Left lobe of liver (tissue), 2 donors: ENCODE measurements at places on chromosomes 16 and 17. TPM values are rescaled to one million over a fixed set of nuclear protein-coding genes. Genes with fewer than 3 reads are reported as not detected.

The NUP93 gene
- 13.2 TPM for total RNA-seq

The NAGS gene
- 51.3 TPM for total RNA-seq

The SERPINF2 gene
- total RNA-seq, result 1,138 TPM

The KRT16 gene
- total RNA-seq, result not detected

The KRT36 gene
- not detected for total RNA-seq

The ACSM3 gene
- 70.8 TPM for total RNA-seq

The TAC4 gene
- total RNA-seq, result not detected

The PSMC5 gene
- total RNA-seq, result 67.0 TPM

GRCh38 chr17:44906010-44906646 lies 6.9 kb upstream of the EFTUD2 start:
- no peak for DNase-seq

DNA sequence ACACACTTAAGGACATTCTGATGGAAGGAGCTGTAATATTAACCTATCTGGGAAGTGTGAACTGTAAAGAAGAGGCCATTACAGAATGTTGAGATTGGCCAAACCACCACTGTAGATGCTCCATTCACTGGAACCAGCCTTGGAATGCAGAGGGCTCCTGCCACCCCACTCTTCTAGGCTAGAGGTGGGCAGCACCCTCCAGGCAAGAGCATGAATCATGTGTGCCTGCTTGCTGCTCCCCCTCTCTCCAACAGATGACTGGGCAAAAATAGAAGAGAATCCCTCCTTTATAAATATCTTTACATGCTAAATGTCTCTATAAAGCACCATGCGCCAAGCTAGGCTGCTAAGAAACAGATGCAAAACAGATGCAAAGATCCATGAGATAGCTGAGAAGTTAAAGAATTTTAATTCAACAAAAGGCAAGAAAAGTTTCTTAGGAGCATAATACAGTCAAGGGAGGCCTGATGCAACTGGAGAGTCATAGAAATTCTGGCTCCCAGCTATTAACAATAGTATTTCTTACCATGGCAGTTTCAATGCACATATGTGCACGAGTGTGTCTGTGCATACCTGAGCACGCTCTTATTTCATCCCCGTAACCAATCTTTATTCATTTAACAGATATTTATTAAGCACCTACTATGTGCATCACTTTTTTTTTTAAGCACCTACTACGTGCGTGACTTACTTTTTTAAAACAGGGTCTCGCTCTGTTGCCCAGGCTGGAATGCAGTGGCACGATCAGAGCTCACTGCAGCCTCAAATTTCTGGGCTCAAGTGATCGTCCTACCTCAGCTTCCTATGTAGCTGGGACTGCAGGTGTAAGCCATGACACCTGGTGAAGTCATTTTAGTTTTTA lies 53.6 kb downstream of the GRIN2A start:
- no peak for DNase-seq

DNA sequence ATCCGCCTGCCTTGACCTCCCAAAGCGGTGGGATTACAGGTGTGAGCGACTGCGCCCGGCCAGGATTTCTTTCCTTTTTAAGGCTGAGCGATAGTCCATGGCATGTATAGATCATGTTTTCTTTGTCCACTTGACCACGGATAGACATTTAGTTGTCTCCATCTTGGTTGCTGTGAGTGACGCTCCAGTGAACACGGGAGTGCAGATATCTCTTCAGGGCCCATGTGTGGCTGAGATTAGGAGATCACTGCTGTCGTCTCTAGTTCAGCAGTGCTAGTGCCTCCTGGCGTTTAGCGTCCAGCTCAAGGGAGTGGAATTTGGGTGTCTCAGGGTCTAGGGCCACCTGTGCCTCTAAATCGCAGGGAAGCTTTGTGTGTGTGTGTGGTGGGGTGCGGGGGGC lies 41.5 kb downstream of the ABCC1 start:
- no peak for DNase-seq

DNA sequence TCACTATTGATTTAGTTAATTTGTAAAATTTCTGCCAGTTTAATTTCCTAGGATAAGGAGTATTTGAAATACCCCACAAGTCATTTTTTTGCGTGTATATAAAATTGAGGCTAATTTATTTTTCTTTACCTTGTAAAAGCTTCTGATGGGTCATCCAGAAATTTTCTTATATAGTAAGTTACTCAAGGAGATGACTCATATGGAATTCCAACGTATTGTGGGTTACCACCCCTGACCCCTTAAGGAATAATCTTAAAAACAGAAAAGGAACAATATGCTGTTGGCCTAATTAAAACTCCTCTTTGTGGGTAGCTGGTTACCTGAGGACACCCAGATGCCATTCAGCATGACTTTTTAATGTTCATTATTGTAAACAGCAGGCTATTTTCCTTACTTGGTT lies 13.6 kb downstream of the HEATR6 start:
- DNase-seq, result no peak

GRCh38 chr17:933312-934073 lies 46.1 kb downstream of the NXN start:
- DNase-seq, result no peak

- DNase-seq, result peak; percentile 93
These were observed 2.9 kb downstream of the ORAI3 start for GRCh38 chr16:30951750-30952149.

- DNase-seq, result no peak
These were observed 59.5 kb upstream of the LHX1 start for GRCh38 chr17:36877771-36878170.

- no peak for DNase-seq
These were observed 52.5 kb upstream of the DHX40 start for GRCh38 chr17:59512844-59513385.

DNA sequence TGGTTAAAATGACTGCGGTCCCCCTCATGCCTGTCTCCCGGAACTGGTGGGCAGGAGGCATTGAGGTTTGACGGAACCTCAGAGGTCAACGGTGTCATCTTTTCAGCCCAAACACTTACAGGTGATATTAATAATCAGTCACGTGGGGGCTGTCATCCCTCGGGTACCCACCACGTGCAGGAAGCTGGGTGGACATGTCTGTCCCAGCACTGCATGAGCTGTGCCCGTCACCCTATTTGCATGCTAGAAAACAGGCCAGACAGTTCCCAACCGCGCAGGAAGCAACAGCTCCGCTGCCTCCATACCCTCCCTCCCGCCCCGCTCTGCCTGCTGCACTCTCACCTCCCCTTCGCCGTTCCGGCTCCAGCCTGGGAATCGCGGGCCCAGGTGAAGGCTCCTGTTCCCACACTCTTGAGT lies 1.4 kb downstream of the SYNGR3 start:
- DNase-seq, result no peak

DNA sequence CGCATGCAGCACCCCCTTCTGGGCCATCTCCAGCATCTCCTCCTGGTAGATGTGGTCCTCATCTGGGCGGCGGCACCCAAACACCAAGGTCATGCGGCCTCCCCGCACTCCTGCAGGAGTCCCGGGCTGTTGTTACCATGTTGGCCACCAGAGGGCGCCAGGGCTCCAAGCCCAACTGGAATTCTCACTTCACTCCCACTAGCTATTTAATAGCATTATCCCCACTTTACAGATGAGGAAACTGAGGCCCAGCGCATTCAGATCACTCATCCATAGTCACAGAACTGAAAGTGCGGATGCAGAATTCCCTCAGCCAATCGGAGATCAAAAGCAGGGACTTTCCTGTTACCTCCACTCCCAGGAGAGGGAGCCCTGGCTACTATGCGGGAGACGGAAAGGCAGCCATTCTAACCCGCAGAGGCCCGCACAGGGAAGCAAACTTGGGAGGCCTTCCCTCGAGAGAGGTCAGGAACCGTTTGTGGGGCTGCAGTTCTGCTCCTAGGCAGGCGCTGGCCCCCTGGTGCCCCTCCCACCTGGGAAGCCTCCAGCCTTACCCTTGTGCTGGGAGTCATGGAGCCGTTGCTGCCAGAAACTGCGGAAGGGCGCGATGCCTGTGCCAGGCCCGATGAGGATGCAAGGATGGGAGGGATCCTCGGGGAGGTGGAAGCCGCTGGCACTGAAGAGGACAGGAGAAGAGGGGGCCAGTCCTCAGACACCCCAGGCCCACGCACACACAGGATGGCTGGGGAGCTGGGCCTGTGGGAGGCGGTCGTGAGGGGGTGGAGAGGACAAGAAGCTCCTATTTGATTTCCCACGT lies 40.1 kb downstream of the NOS2 start:
- peak; percentile 69 for DNase-seq

DNA sequence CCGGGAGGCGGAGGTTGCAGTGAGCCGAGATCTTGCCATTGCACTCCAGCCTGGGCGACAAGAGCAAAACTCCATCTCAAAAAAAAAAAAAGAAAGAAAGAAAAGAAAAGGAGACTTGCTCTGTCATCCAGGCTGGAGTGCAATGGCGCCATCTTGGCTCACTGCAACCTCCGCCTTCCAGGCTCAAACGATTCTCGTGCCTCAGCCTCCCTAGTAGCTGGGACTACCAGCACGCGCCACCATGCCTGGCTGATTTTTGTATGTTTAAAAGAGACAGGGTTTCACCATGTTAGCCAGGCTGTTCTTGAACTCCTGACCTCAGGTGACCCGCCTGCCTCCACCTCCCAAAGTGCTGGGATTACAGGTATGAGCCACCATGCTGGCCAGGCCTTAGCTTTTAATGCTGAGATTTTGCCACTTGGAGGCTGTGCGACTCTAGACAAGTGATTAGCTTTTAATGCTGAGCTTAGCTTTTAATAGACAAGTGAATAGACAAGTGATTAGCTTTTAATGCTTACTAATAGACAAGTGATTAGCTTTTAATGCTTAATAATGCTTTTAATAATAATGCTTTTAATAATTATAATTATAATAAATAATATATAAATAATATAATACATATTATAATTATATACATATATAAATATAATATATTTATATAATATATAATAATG lies 9.6 kb downstream of the LDAF1 start:
- DNase-seq, result no peak

DNA sequence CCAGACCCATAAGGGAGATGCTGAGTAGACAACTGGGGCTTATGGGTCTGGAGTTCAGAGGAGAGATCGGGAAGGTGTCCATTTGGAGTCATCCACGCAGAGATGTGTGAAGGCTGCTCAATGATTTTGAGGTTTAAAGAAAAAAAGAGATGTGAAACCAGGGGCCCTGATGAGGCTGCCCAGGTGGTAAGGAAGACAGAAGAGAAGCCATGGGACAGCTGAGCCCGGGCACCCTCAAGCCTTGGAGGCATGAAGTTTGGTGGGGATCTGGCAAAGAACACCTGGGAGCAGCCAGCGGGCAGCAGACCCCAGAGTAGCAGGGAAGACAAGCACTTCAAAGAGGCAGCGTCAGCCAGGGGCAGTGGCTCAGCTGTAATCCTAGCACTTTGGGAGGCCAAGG lies 20.8 kb upstream of the MYO15B start:
- no peak for DNase-seq

DNA sequence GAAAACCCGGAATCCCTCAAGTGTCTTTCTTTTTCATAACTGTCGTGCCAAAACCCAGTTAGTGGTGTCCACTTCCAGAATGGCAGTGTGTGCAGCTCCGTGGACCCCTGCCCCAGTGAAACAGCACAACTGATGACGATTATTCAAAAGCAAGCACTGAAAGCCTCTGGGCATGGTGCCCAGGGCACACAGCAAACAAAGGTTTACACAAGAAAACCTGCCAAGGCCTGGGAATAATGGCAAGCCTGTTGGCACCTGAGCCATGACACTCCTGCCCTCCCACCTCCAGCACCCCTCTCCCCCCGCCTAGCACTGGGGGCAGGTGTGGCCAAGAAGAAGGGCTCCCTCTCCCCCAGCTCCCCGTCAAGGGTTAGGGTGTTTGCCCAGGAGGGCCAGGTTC lies 2.8 kb downstream of the PKMYT1 start:
- DNase-seq, result peak; percentile 86

GRCh38 chr17:40699853-40700252 lies 3.7 kb downstream of the KRT24 start:
- DNase-seq, result no peak

DNA sequence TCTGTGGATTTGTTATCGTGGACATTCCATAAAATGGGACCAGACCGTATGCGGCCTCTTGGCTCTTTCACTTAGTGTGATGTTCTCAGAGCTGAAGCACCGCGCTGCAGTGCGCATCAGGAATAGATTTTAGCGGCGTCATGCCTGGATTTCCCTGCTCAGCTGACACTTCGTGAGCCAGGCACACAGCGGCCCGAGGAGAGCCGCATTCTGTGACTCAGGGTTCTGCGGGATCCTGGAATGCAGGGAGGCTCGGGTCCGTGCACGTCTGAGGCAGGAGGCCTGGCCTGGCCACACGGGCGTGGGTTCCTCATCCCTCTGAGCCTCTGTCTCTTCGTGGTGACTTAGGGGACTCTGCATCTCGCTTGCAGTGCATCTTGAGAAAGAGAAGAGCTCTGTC lies 13.4 kb downstream of the CBFA2T3 start:
- DNase-seq, result no peak

GRCh38 chr17:49707246-49707607 lies 537 bp downstream of the SLC35B1 start:
- no peak for DNase-seq

- peak; percentile 66 for DNase-seq
These were observed 93.9 kb downstream of the MSI2 start for GRCh38 chr17:57350266-57350665.

GRCh38 chr16:86476956-86477534 lies 33.3 kb upstream of the FOXF1 start:
- DNase-seq, result no peak

DNA sequence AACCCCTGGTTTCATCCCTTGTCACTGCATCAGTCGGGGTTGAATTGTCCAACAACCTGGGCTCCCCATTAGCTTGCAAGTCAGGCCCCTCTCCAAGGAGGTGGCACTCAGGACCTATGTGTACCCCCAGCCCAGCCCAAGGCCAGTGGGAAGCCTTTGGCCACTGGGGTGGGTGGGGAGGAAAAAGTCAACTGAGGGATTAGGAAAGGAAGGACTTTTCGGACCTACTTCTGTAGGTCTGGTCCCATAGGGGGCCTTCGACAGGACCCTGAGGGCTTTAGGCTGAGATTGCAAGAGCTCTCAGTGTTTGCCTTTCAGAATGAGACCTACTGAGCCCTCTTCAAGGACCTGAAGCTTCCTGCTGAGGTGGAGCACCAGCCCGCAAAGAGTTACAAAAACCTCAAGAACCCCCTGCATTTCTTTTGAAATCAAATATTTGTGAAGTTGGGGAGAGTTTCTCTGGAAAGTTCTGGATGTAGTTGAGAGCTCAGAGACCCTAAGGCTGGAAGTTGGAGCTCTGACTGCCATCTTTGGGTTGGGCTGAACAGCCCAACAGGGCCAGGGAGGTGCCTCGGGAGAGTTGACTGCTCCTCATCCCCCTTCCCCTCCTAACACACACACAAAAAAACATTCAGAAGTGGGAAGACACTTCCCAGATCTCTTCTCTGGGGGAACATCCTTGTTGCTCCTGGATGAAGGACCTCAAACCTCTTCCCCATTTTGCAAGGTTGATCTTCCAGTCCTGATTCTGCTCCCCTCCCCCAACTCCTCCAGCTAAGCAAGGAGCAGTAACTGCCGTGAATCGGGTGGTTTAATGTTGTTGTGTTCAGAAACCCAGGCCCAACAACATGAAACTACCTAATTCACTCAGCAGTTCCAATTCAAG lies 5.8 kb upstream of the HOXB9 start:
- DNase-seq, result no peak

DNA sequence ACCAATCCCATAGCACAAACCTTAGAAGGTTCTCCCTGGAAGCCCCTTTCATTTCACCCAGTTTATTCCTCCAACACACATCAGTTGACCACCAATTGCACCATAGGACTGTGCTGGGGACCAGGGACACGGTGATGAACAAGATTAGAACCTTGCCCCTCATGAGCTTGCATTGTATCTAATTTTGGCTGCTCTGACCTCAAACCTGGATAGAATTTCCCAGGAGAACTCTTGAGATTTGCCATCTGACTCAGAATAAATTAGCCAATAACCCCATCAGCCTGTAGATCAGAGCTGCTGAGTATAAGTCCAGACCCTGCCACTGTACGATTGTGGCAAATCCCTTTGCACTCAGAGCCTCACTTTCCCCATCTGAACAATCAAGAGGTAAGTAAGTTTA lies 52.1 kb downstream of the CDH11 start:
- no peak for DNase-seq
